Activated T-cell treated with anti-CD3 and anti-CD28 coated beads for 1 hour (primary cell): ENCODE measurements at places on chromosomes 1 and 21.

DNA sequence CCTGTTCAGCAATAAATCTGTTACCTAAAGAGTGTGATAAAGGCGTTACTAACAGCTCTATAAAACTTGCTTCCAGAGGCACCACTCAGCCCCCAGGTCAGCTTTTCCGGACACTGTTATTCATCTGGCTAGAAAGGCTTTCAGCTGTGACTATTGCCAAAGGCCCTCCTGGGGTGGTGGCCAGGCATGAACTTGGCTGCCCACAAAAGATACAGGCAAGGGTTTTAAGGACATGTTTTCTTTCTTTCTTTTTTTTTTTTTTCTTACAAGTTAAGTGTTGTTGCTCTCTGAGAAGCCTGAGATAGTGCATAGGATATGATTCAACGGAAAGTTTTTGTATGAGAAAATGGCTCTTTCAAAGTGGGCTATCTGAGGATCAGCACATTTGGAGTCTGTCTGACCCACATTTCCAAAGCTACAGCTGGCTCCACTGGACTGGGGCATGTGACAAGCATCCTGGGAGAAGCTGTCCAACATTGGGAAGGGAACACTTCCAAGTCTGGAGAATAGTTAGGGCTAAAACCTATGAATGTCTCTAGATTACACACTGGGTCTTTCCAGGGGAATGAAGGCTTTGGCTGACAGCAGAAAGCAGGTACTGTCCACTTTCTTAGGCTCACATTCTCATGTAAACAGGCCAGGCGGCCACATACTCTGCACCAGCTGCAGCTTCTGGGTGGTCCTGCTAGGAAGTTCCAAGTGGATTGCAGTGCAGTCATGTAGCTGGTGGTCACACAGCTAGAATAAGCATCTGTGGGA, 639.7 kb downstream of the LMO4 start:
- no peak for DNase-seq

- DNase-seq, result no peak
These were observed 134.2 kb upstream of the IPO9 start for GRCh38 chr1:201694608-201695335.

DNA sequence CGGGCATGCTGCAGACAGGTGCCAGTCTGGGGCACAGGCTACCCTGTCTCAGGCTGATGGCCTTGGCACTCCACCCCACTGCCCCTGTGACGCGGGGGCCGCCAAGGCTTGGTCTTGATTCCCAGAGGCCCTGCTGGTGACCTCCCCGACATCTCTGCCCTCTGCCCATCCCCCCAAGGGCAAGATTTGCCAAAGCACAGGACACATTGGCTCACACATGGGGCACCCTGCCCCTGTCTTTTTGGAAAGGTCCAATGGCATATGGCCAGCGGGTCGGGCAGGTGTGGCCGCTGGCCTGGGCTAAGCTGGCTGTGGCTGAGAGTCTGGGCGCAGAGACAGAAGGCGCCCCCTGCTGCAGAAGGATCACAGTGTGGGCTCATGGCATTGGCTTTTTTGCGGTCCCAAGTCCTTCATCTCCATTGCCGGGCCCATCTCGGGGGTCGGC, 4.6 kb downstream of the MIB2 start:
- no peak for DNase-seq

GRCh38 chr1:75732703-75733102, 8.2 kb downstream of the ACADM start:
- DNase-seq, result no peak

DNA sequence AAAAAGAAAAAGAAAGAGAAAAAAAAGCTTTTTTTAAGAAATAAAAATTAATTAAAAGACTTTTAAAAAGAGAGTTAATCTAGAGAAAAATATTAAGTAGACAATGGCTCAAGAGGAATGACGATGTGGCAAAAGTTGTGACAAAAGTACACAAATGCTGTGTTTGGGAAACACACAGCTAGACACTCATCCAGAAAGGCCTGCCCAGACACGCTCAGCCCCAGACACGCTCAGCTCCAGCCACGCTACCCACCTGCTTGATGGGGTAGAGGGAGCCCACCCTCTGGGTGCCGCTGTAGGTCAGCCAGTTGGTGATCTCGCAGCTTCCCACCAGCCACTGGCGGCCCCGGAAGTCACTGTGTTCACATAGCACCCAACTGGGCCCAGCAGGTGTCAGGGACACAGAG, 10.2 kb downstream of the CD52 start:
- DNase-seq, result no peak

DNA sequence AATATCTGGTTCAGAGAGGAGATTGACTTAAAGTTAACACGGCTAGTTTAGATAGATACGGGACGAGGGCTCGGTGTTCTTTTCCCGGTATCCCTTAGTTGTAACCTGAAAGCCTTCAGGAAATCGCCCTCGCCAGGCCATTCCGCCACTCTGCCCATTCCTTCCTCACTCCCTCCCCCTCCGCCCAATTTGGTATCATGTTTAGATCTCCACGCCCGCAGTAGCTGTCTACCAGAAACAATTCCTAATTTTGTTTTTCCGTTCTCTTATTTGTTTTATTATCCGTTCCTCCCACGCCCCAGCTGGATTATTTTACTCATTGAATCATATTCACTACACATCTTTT, 685 bp upstream of the VAMP4 start:
- peak; percentile 16 for DNase-seq

DNA sequence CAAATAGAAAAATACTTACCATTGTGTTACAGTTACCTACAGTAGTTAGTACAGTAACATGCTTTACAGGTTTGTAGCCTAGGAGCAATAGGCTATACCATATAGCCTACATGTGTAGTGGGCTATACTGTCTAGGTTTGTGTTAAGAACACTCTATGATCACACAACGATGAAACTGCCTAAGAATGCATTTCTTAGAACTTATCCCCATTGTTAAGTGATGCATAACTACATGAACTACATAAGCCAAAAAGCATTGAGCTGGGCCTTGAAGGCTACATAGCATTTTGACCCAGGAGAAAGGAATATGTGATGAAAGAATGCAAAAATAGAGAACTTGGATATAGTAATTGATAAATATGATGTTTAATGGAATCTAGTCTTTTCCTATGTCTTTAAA, 46.4 kb upstream of the JUN start:
- DNase-seq, result no peak

GRCh38 chr1:15915991-15916390, 59.9 kb downstream of the ZBTB17 start:
- no peak for DNase-seq

- no peak for DNase-seq
These were observed 27.9 kb upstream of the PRRC2C start for GRCh38 chr1:171457412-171457811.

GRCh38 chr1:99122039-99122438, 117.4 kb upstream of the PLPPR5 start:
- no peak for DNase-seq

GRCh38 chr1:228047183-228047466, 35.4 kb upstream of the ARF1 start:
- no peak for DNase-seq

DNA sequence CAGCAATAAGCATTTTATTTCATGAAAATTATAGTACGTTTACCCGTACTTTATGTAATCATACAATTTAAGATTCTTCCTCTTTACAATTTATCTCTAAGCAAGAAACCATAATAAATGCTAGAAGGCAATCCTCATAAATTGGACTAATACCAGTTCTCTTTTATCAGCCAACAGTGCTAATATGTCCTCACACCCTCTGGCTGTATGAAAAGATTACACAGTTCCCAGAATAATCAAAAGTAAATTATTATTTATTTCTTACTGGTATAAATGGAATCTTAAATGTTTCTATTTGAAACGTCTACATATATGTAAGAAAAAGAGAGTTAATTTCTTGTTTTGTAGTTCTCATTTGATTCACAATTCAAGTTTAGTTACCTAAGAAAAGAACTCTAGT, 3.1 kb upstream of the CDKN2C start:
- DNase-seq, result no peak

- DNase-seq, result no peak
These were observed 34.0 kb upstream of the BACE2 start for GRCh38 chr21:41133874-41134522.

- DNase-seq, result no peak
These were observed 48.3 kb upstream of the NADK start for GRCh38 chr1:1826356-1827088.

GRCh38 chr1:176462674-176463378, at the start of gene PAPPA2:
Gene PAPPA2, plus strand, starts transcription at chr1:176463175. Its CDS starts 93,148 bp downstream, at chr1:176556323.
- no peak for DNase-seq

DNA sequence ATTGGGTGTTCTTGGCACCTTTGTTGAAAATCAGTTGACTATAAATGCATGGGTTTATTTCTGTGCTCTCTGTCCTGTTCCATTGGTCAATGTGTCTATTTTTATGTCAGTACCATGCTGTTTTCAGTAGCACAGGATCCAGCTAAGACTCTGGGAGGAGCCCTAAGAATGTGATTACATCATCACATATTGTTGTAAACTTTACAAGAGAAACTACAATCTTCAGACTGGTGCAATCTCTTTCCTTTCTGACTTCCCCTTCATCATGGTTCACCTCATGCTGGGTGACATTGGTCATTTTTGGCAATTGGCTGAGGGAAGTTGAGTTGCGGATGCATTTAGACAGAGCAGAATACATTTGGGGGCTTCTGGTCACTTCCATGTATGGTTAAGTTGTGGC, 88.4 kb downstream of the C21orf91 start:
- DNase-seq, result no peak

DNA sequence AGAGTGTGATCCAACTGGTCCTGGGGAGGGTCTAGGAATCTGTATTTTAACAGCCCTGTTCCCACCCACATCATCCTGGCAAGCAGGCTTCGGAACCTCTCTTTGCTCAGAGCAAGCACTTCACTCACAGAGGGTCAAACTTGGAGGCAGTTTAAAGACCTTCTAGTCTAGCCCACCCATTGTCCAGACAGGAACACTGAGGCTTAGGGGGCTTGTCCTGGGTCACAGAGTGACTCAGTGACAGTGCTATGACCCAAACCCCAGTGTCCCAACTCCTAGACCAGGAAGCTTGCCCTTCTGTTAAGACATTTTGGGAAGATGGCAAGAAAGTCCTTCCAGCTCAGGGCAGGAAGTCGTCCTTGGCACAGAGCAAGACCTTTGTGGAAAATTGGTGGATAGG, 36.5 kb downstream of the FBXO2 start:
- DNase-seq, result no peak

DNA sequence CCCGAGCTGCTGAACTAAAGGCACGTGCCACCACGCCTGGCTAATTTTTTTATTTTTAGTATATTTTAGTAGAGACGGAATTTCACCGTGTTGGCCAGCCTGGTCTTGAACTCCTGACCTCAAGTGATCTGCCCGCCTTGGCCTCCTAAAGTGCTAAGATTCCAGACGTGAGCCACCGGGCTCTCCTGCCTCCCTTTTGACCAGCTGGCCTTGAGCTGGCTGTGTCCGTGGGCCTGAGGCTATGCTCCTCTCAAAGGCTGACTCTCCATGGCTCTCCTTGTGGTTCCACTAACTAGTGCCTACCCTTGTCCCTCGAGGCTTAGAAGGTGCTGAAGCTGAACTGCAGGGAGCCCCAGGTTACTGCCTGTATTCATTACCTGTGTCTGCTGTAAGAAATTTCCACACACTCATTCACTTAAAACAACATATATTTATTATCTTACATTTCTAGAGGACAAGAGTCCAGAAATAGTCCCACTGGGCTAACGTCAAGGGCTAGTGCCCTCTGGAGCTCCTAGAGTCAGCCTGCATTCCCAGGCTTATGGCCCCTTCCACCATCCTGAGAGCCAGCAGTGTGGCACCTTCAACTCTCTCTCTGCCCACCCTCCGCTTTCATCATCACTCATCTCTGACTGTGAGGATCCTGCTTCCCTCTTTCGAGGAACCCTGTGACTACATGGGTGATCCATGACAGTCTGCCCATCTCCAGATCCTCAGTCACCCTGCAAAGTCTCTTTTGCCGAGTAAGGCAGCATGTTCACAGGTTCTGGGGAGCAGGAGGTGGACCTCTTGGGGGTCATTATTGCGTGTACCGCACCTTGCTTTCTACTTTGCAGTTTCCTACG, 34.9 kb downstream of the ETS2 start:
- DNase-seq, result no peak
